ENCODE measurements at places on chromosomes 2 and 18. TPM values are rescaled to one million over a fixed set of nuclear protein-coding genes. Genes with fewer than 3 reads are reported as not detected.
A peak's percentile ranks its signal among the peaks of the same experiment; 100 is the strongest.

GRCh38 chr2:8682719-8683667 lies 1.1 kb downstream of the ID2 start:
- DNase-seq = peak; percentile 79

- no peak for DNase-seq
These were observed 146.5 kb downstream of the ASB1 start for GRCh38 chr2:238573065-238573778.

DNA sequence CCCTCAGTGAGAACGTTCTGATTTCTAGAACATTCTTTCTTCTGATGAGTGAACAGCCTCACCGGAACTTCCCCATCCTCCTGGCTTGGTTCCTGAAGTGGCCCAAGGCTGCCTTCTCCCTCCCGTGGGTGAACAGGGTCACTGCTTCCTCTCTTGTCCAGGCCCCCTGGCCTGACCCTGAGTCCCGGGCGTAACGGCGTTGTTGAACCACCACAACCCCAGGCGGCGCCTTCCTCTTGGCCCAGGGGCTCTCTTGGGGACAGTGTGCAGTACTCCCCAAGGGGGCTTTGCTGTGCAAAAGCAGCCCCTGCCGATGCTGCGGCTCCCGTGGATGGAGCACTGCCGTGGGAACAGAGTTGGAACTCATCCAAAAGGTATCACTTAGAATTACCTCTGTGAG lies 147.2 kb downstream of the TSN start:
- DNase-seq = no peak

DNA sequence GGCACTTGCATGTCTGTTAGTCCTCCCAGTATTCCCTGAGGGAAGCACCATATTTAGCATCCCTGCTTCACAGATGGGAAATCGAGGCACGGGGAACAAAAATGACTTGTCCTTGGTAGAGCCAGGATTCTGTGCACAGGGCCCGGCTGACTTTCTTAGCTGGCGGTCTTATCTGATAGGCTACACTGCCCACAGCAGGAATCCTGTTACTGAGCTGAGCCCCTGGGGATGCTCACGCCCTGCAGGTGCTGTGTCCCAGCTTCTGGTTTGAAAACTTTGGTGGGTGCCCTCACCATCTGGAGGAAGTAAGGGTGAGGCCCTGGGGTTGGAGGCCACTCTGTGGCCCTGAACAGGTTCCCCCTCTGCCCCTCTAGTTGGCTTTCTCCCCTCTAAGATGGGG lies 68.4 kb upstream of the MCFD2 start:
- DNase-seq = no peak

- DNase-seq = no peak
These were observed 20.0 kb upstream of the TMBIM1 start for GRCh38 chr2:218312267-218312756.

GRCh38 chr2:216535454-216535995 lies 36.9 kb downstream of the RPL37A start:
- peak; percentile 91 for DNase-seq

GRCh38 chr2:24253303-24253919 lies 78.6 kb downstream of the FAM228A start:
- DNase-seq = peak; percentile 85

- DNase-seq = no peak
These were observed 26.1 kb upstream of the LMAN1 start for GRCh38 chr18:59385191-59385590.

GRCh38 chr2:5377323-5377722 lies 314.9 kb upstream of the SOX11 start:
- no peak for DNase-seq

- peak; percentile 63 for DNase-seq
These were observed 691 bp downstream of the BIRC6 start for GRCh38 chr2:32357318-32358110.

DNA sequence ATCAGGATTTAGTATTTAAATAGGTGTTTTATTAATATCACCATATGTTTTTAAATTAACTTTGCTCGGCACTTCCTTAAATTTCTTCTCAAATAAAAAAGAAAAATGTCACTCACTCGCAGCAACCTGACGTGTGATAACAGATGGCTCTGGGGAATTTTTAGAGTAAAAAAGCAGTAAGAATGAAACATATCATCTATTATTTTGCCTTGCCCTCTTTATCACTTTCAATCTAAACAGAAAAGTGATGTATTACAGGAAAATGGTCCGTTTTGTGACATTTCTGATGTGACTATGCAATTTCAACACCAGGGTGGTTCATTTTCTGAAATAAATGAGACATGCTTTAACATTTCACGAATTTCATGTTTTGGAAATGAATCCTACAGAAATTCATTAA lies 1368.0 kb upstream of the LRRTM1 start:
- DNase-seq = no peak

DNA sequence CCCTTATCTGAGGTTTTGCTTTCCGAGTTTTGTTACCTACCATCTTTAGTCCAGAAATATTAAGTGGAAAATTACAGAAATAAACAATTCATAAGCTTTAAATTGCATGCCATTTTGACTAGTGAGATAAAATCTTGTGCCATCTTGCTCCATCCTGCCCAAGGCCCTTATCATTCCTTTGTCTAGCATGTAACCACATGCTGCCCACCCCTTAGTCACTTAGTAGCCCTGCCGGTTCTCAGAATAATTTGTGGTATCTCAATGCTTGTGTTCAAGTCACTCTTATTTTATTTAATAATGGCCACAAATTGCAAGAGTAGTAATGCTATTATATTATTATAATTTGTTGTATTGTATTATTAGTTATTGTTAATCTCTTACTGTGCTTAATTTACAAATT lies 36.8 kb upstream of the VPS54 start:
- DNase-seq = no peak

DNA sequence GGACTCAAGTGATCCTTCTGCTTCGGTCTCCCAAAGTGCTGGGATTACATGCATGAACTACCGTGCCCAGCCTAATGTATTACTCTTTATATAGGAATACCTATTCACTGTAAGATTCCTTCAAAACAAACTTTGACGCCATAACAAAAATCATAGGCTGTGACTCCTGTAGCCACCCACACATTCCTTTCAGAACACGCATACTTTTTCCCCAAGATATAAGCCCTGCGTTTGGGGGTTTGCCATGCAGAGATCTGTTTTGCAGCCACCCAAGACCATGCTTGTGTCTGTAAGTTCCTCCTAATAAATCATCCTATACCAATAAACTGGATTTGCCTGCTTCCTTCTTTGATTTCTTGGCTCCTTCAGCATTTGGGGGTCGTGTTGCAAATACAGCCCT lies 46.0 kb upstream of the STON1 start:
- DNase-seq = no peak

DNA sequence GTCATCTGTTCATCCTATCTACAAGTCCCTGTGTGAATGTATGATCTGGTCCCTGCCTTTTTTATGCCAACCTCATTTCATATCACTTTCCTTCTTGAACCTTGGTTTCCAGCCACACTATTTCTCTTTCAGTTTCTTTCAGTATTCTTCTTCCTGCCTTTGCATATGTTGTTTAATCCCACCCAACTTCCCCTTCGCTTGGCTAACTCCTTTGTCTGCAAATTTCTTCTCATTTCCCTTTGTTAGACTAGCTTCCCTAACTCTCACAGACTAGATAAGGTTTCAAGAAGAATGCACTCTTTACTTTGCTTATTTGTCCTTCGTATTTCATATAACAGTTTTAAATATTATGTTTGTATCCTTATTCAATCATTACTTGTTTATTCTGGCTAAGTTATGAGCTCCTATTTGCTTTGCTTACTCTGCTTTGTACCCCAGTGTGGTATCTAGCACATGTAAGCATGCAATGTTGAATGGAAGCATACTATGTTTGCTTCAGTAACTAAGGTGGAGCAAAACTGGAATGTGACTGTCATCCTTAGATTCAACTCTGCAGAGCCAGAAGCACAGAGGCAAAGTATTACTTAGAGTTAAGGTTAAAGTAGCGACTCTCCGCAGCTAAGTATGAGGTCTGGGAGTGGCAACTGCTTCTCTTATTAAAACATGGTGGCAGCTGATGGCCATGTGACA lies 681.3 kb downstream of the CPS1 start:
- DNase-seq = no peak

PPP3R1 gene
- 19.0 TPM for total RNA-seq

DSG4 gene
- total RNA-seq = not detected

SULT1C4 gene
- not detected for total RNA-seq

CNPPD1 gene
- total RNA-seq = 35.2 TPM

CPO gene
- total RNA-seq = not detected

SPC25 gene
- 3.7 TPM for total RNA-seq

Measured in GM23248 (cell line).